Kidney tubule cell (primary cell): ENCODE measurements at places on chromosomes 7 and 10.

DNA sequence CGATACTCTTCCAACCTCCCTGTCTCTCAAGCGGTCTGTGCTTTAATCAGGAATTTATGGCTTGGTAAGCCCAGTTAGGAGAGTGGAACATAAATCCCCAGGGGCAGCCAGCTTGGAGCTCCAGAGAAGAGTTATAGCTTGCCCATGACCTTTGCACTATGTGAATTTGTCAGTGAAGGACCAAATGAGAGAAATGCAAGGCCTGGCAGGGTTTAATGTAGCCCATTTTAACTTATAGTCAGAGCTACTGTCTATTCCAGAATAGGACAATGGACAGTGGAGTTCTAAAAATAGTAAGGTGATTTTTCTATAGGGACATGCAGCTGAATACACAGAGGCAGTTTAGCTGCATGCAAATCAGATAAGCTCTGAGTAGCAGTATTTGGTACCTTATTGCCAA lies 142.6 kb upstream of the CAV2 start:
- peak; percentile 5 for DNase-seq

- peak; percentile 57 for DNase-seq
These were observed 68.9 kb downstream of the PHTF2 start for GRCh38 chr7:77867537-77867865.

- DNase-seq, result peak; percentile 28
These were observed 11.7 kb upstream of the HILPDA start for GRCh38 chr7:128443831-128444600.

DNA sequence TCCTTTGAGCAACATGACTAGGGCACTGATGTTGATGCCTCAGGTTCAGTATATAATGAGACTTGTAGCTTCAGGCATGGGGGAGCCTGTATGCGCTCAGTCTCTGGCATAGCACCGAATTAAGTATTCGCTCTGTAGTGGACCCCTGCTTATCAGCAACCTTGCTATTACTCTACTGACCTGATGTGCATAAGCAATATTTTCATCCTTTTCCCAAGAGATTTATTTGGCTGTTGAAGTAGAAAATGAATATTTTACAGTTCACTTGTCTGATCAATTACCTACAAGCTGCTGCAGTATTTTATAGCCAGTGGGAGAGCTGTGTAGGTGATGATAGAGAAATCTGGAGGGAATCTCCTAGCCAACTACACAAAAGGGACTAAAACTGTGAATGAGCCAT lies 781.6 kb upstream of the PHF14 start:
- no peak for DNase-seq

DNA sequence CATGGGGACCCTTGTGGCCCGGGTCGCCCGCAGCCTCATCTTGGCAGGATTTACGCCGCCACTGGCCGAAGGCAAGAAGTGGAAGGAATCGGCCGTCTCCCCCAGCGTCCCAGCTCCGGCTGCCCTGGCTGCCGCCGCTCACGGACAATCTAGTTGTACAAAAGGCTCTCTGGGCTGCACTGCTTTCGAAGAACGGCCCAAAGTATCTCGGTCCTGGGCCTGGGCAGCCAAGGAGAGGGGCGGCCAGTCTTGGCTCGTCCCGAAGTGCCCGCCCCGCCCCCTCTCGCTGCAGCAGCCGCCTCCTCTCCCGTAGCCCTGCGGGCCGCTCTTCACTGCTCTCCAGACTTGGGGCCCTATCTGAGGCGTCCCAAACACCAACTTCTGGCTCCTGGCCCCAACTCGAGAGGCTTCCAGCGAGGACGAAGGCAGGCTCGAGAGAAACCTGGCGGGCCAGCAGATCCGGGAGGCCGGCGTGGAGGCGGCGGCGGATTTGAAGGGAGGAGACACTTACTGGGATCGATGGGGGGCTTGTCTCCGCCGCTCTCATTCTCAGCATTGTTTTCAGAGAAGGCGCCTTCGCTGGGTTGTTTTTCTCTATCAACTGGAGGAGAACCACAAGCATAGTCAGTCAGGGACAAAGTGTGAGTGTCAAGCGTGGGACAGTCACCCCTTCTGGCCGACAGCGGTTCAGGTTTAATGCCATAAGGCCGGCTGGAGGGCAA lies 809 bp downstream of the HOXA9 start:
- DNase-seq, result peak; percentile 48

DNA sequence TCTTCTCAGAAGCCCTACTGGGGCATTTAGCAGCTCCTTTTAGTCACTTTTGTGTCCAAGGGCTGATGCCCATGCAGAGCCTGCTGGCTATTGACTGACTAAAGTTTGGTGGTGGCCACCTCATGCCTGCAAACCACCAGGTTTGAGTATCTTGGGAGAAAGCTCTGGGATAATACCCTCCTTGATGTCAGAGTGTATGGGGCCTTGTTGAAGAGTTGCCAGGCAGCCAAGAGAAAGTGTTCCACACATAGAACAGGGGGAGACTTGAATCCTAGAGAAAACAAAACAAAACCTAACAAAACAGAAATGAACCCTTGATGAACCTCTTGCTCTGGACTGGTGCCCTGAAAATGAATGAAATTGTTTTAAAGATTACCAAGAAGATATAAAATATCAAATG lies 1024.6 kb downstream of the SORCS1 start:
- DNase-seq, result no peak
